ENCODE measurements at places on chromosomes 6 and 20. TPM values are rescaled to one million over a fixed set of nuclear protein-coding genes. Genes with fewer than 3 reads are reported as not detected.

DNA sequence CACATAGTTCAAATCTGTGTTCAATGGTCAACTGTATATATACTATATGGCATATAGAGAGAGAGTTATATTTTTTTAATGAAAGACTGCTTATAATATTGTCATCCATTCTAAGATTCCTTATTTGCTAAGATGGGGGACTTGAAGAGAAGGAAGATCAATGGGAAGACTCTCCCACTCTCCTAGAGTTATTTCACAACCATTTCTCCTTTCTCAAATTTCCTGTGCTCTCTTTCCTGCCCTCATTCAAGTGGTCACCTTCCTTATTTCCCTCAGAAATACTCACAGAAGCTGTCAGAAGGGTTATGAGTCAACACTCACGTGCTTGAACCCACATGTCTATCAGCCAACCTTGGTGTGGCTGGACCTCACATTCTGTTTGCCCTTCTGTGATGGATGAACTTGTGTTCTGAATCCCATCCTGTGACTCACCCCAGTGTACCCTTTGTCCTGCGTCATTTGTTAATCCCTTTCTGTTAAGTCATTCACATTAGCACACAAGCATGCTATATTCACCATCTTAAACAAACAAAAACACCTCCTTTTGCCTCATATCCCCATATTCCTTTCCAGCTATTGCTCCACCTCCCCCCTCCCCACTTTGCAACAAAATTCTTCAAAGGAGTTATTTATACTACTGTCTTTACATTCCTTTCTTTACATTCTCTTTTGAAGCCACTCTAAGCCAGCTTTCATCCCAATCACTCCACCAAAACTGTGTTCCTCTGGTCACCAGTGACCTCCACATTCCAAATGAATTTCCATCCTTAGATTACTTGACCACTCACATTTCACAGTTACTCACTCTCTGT lies 279.3 kb upstream of the TCF21 start:
- H3K36me3 ChIP-seq: no peaks in the 10 kb centered on the region
- DNase-seq: no peak
- H3K4me1 ChIP-seq: no peaks in the 10 kb centered on the region

DNA sequence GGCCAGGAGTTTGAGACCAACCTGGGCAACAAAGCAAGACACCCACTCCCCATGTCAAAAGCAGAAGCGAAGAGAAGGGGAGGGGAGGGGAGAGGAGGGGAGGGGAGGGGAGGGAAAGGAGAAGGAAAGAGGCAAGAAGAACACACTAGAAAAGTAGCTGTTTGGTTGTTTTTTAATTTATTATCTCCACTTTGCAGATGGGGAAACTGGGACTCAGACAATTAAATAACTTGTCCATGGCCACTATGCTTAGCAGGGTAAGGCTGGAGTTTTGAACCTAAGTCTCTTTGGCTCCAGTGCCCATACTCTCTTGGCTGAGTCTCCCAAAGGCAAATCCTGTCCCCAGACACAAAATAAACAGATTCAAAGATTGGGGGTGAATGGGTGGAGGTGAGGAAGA lies 12.4 kb upstream of the GHRH start:
- no peak overlapping the region for H3K27ac ChIP-seq
- peaks cover 13% of the 10 kb centered on the region for H3K27me3 ChIP-seq
- H3K36me3 ChIP-seq: no peaks in the 10 kb centered on the region
- DNase-seq: no peak

Gene PRSS35
- not detected for total RNA-seq

- no peaks in the 10 kb centered on the region for H3K27me3 ChIP-seq
- H3K4me1 ChIP-seq: peaks cover 48% of the 10 kb centered on the region
- H3K4me3 ChIP-seq: no peak overlapping the region
- H3K27ac ChIP-seq: no peak overlapping the region
Observed at GRCh38 chr20:53738039-53738944, 144.7 kb upstream of the ZNF217 start.

DNA sequence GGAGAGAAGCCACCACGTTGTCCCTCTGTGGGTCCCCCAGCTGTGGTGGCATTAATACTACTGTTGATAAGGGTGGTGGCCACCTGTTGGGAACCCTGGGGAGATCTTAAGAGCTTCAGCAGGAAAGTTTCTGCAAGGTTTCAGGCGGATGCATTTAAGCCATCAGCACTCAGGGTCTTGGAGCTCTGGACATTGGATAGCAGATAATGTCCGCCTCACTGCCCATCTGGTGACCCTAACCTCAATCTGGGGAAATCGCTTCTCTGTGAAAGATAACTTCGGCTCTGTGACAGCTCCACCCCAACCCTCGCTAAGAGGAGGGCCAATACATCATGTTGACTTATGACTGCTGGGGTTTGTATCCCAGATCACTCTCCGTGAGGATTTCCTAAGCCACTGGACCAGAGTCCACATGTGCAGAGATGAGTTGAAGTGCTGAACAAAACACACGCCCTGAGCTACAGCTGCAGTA lies 92.9 kb downstream of the FOXC1 start:
- H3K27me3 ChIP-seq: no peaks in the 10 kb centered on the region
- H3K4me3 ChIP-seq: no peak overlapping the region
- no peaks in the 10 kb centered on the region for H3K4me1 ChIP-seq
- H3K27ac ChIP-seq: no peak overlapping the region
